Activated CD4-positive, alpha-beta T cell treated with anti-CD3 and anti-CD28 coated beads for 4 hours (primary cell): ENCODE measurements at places on chromosomes 2 and 18.

DNA sequence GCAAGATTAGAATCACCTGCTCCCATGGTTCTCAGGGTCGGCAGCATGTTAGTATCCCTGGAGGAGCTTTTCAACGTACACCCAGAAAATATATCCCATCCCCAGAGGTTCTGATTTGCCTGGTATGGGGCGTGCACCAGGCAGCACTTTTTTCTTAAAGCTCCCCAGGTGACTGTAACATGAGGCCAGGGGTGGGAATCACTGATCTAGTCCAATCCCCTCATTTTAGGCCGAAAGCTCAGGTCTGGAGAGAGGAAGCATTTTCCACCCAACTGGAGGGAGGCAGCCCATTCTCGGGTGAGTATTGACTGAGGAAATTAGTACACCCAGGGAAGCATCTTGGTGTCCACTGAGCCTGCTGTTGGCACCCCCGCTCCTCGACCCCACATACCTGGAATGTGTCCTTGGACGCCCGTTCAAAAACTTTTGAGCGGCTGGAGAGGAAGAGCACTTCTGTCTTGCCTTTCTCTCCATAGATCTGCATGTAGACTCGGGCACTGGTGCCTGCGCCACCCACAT is 94.3 kb downstream of the LOXHD1 start:
- DNase-seq: no peak

DNA sequence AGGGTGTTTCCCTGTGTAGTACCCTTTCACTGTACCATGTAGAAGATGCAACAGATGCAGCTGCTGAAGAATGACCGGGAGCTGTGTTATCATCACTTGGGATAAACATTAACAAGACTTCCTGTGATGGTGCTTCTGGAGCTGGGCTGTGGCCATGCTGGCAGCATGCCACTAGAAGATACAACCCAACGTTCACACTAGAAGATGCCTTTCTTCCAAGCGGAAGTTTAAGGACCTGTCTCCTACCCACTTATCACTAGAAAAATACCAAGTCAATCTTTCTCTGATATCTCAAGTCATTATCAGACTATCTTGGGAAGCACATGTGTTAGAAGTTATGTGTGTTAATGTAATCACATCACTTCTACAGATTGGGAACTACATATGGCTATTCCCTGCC is 953.5 kb downstream of the CNTNAP5 start:
- no peak for DNase-seq

- DNase-seq: no peak
These were observed 659.2 kb upstream of the RAB6C start for GRCh38 chr2:129320288-129320687.

DNA sequence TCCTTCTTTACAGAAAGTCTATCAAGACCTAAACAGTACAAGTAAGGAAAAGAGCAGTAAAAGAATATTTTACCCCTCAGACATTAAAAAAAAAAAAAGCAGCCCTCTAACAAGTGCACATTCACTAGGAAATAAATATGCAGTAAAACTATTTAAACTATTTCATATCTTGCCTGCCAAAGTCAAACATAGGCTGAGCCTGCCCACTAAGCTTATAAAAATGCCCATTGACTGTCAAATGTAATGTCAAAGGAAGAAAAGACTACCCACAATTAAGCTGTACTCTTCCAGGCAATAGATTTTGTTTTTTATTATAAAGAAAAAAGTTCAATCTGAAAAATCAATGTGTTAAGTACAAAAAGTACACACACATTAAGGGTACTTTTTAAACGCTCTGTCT is 11.8 kb downstream of the ALS2 start:
- DNase-seq: no peak

DNA sequence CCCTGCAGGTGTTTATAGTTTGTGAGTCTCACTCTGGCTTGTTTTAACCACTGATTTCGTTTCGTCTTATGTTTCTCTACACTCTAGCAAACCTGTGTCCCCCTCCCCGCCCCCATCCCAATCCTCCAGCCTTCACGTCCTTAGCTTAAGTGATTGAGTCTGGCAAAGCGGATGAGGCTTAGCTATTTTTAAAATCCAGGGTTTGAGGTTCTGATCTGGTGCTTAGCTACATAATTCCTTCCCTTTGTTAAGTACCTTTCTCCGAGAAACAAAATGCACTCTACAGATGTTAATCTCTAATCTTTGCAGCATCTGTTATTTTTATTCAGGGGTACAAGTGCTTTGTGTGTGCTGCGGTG is 7.8 kb downstream of the AGAP1 start:
- no peak for DNase-seq

DNA sequence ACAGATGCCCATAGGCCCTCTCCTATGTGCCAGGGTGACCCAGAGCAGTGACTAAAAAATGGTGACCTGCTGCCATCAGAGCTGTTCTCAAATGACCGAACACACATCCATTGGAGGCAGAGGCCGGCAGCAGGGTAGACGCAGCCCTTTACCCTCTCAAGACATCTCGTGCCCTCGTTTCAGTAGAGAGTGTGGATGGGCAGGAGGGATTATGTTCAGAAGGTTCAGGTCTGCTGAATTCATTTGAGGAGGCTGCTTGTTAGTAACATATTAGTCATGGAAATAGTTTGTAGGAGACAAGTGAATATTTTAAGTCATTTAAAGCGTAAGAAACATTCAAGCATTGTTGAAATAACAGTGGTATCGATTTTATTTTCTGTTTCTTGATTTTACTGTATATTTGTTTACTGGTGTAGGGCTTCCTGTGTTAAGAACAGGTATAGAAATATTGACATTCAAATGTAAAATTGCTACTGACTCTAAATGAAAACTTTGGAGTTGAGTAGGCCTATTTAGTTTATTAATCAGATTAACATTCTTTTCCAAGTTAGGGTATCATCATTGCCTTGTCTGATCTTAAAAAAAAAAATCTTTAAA is 82.6 kb downstream of the ZNF532 start:
- no peak for DNase-seq

GRCh38 chr2:112143150-112143549 is 5.0 kb downstream of the FBLN7 start:
- DNase-seq: no peak

GRCh38 chr2:200222791-200223190 is 83.7 kb upstream of the SPATS2L start:
- DNase-seq: no peak

DNA sequence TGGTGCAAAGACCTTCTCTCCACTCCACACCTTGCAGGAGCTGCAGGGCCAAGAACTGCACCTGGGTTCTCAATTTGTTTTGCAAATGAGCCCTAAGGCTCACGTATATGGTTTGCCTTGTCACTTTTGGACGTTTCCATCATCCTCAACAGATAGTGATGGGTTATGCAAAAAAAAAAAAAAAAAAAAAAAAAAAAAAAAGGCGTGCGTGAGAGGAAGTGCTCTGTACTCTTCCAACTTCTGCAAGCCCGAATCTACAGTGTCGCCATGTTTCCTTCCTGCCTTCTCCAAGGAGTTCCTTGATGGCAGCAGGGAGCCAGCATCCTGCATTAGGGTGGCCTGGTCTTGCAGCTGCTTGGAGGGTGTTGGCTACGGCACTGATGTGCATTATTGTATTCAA is 4.0 kb upstream of the INHBB start:
- DNase-seq: no peak
